HFF-Myc (cell line): ENCODE measurements at places on chromosomes 12 and 14.
A peak's percentile ranks its signal among the peaks of the same experiment; 100 is the strongest.

DNA sequence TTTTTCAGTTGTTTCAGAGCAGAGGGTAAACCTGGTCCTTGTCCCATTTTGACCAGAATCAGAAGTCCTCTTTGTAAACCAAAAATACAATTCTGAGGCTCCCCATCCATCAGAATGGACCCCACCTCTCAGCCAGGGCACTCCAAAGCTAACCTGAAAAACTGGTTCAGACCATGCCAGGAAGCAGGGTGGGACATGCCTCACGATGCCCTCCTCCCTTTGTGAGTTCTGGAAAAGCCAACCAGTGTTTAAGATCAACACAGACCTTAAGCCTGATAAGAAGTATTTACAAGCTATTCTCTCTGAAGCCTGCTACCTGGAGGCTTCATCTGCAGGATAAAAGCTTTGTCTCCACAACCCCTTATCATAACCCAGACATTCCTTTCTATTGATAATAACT lies 35.4 kb downstream of the TNFAIP2 start:
- DNase-seq, result no peak

GRCh38 chr14:85487215-85487614 lies 42.7 kb upstream of the FLRT2 start:
- DNase-seq, result peak; percentile 97

DNA sequence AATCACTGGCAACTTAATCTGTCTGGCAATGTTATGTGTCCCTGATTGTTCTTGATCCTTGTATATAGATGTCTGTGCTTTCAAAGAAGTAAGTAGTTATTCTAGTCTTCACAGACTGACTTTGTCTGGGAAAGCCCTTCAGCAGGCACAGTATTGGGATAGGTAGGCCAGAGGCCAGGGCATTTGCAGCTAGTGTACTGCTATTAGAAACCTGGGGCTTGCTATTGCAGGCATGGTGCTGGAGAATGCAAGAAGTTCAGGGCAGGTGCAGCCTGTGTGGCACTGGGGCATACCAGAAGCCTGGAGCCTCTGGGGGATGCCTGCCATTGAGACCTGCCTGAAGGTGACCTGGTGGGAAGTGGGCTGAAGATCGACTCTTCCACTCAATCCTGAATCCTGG lies 96.3 kb downstream of the TMTC3 start:
- DNase-seq, result no peak

DNA sequence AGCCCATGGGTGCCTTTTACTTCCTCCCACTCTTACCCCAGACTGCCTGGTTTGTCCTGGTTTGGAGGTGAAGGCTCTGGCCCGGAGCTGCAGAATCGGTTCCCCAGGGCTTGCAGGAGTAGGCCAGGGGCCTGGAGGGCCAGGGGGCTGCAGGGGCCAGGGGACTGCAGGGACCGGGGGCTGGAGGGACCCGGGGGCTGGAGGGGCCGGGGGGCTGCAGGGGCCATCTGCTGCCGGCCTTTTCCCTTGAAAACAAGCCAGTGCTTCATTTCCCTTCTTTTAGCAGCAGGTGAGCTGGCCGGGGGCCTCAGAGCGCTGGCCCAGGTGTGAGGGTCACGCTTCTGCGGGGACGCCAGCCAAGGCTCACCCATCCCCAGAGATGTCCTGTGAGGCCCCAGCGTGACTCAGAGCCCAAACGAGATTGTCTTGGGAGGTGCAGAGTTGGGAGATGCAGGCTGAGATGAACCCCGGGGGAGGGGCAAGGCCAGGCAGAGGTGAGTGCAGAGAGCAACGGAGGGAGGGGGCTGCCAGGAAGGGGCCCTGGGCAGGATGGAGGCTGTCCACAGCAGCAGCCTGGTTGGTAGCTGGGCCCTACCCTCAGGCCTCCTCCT lies 154.9 kb downstream of the KIF26A start:
- no peak for DNase-seq

GRCh38 chr14:95841668-95842067 lies 35.0 kb upstream of the TUNAR start:
- DNase-seq, result no peak

- no peak for DNase-seq
Measured at GRCh38 chr12:128467882-128468281, 200.9 kb downstream of the TMEM132C start.

GRCh38 chr12:51896236-51896635 lies 8.3 kb downstream of the ANKRD33 start:
- DNase-seq, result no peak

DNA sequence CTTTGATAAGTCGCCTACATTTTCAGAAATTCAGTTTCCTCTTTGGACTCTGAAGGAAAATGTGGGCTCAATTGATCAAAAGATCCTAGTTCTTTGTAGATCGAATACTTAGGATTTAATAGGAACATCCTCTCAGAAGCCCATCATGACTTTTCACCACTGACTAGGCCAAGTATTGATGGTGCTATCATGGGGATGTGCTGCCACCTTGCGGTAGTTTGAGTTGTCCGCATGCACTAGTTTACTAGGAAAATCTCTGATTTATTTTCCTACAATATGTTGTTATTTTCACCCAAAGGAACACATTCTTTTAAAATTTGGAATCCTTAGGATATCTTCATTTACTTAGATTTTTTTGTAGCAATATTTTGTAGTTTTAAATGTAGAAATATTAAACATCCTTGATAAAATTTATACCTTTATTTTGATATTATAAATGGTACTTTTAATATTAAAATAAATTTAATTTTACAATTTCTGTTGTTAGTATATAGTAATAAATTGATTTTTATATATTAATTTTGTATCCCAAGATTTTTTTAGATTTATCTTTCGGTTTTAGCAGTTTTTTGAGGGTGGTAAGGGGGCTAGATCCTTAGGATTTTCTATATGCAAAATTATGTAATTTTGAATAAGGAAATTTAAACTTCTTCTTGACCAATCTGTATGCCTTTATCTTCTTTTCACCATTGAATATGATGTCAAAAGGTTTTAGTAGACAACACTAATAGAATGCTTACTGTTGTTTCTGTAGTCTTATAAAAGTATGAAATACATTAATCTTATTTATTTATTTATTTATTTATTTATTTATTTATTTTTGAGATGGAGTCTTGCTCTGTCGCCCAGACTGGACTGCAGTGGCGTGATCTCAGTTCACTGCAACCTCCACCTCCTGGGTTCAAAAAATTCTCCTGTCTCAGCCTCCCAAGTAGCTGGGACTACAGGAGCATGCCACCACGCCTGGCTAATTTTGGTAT lies 52.9 kb upstream of the OR9K2 start:
- DNase-seq, result peak; percentile 68

DNA sequence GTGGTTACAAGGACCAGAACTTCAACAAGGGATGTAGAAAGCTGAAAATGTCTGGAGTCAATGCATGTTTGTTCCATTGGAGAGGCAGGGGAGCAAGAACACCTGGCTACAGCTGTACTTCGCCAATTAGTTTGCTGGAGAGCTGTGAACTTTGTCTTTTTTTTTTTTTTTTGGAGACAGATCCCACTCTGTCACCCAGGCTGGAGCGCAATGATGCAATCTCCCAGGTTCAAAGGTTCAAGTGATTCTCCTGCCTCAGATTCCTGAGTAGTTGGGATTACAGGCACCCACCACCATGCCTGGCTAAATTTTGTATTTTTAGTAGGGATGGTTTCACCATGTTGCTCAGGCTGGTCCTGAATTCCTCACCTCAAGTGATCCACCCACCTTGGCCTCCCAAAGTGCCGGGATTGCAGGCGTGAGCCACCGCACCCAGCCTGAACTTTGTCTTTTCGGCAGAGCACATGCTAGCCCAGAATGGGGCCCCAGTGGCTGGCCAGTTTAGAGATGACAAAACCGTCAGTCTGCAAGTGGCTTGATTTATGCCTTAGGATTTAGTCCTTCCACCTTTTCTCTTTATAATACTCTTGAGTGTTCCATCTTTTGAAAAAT lies 55.5 kb downstream of the AVPR1A start:
- DNase-seq, result no peak

DNA sequence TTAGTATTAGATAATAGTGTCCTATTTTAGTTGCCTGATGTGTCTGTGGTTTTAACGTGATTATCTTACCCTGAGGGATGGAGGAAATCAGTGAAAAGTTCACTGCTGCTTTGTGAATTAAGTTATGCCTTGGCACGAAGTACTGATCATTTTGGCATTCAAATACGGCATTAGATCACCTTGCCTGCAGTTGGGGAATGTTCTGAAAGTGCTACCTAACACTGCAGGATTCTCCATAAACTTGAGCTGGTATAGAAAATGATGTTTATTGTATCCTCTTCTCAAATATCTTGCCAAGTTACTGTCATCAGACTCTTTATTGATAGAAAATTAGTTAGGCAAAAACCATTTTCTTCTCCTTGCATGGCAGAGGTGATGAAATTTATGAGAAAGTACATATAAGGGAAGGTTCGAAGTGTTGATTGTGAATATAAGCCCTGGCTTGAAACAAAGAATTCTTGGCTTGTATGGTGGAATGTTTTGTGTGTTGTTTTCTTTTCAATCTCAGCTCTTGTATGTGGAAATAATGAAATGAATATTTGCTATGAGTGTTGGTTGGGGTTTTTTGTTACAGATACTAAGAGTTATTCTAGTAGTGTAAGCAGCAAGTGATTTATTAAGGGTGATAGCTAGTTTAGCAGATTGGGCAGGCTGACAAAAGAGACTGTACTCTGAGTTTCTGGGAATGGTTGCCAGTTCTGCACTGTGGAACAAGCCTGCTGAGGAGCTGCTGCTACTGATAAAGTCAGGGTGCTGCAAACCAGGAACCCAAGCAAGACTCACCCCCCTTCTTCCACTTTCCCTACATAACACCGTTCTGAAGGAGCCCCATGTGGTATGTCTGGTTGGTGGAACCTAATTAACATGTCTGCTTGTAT lies 448.3 kb downstream of the PCNX1 start:
- no peak for DNase-seq

DNA sequence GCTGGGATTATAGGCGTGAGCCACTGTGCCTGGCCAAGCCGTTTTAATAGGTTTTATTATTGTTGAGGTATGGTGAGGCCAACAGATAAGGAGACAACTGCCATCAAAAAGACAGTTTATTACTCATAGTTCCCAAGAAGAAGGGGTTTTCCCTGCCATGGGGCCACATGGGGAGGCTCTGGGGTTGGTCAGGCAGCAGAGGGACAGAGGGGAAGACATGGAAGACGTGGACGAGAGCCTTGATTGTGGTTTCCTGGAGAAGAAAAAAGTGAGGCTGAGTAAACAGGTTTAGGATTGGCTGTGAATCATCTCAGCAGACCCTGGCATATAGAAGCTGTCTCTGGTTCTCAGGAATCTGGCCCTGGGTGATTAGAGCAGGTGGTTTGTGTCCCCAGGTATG lies 69.9 kb downstream of the FOXN4 start:
- DNase-seq, result no peak

- DNase-seq, result no peak
Measured at GRCh38 chr12:39235990-39236767, 206.7 kb downstream of the KIF21A start.

DNA sequence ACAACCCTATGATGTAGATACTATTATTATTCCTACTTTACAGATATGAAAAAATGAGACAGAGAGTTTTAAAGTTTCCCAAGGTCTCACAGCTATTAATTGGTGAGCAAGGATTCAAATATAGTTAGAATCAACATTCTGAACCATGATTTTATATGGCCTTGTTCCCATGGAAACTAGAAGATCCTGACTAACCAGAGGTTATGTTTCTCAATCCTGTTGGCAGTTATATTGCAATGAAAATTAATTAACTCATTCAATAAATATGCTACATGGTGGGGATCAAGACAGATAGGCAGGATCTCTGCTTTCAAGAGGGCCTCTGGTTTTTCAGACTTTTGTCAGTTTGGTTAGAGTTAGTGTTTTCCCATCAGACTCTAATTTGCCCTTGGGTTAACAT lies 9.3 kb upstream of the FUT8 start:
- DNase-seq, result no peak

DNA sequence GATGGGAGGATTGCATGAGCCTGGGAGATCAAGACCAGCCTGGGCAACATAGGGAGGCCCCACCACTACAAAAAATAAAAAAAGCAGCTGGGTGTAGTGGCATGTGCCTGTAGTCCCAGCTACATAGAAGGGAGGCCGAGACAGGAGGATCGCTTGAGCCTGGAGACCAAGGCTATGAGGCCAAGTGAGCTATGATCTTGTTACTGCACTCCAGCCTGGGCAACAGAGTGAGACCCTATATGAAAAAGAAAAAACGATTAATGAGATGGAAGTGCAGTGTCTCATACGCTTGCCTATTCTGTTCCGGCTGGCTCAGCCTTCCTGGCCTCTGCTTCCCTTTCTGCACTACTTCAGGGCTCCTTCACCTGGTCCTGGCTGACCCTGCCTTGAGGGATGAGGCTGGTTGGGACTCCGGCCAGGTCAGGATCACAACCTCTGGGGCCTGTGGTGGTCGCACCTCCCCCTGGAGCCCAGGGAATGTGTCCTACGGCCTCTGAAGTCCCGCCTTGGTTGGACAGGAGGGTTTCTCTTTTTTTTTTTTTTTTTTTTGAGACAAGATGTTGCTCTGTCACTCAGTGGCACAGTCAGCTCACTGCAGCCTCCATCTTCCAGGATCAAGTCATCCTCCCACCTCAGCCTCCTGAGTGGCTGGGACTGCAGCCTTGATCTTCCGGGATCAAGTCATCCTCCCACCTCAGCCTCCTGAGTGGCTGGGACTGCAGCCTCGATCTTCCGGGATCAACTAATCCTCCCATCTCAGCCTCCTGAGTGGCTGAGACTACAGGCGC lies 10.7 kb downstream of the TEDC1 start:
- no peak for DNase-seq

DNA sequence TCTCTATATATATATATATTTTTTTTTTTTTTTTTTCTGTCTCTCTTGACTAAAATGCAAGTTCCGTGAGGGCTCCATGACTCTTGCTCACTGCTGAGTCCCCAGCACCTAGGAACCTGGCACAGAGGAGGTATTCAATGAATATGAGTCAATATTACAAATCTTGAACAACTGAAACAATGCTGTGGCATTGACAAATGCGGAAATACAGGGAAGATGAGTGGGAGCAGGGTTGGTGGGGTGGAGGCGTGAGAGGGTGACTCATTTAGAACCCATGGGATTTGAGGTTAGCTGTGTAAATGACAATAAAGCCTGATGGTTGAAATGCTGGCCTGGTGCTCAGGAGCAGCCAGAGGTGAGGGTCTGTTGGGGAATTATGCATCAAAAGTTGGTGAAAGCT lies 121.7 kb upstream of the FUT8 start:
- peak; percentile 31 for DNase-seq

- DNase-seq, result no peak
Measured at GRCh38 chr12:27285403-27285802, 41.3 kb downstream of the STK38L start.

DNA sequence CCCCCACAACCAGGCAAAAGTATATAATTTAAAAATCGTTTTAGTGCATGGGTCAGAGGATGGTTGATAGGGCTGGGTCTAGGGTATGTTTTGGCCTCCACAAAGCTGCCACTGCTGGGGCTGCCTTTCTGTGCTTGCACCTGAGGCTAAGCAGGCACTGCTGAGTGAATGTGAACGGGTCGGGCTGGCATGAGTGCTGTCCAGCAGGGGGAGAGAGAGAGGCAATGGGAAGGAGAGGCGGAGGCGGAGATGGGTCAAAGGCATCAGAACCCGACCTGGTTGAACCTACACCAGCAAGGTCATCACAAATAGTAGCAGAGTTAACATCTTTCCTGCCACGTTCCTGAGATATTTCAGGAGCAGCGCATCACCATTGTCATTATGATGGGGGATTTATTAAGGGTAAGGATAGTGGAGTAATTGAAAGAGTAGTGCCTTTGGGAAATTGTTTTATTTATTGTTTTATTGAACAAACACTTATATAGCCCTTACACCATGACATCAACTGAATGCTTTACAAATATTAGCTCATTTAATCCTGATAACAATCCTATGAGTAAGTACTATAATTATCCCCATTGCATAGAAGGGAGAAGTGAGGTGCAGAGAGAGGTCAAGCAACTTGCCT lies 5.8 kb upstream of the NRXN3 start:
- no peak for DNase-seq

GRCh38 chr12:93572712-93573551 lies 457 bp downstream of the SOCS2 start:
- DNase-seq, result no peak
